ENCODE measurements at places on chromosomes 6 and 20.

- DNase-seq = no peak
Observed at GRCh38 chr6:90025523-90026061, 131.3 kb downstream of the GJA10 start.

DNA sequence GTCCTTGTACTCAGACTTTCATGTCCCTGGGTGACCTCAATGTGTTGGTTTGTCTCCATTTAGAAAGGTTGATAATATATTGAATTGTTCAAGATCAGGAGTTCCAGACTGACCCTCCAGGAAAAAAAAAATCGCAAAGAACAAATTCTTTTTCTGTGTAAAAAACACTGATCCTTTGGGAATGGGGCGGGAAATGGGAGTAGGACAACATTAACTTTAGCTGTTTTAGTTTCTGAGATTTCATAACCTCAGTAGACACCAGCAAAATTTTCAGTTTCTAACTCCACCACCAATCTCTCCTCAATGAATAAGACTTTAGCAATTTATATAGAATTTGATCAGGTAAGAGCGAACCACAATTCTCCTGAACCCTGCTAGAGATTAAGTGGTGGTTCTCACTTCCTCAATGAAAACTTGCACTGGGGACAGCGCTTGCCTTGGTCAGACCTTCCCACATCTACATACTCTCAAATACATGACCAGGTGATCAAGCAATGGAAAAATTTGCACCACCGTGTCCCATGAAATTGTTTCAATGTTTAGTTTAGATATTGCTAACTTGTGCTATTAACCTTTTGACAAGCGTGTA lies 231.2 kb upstream of the PLN start:
- DNase-seq = no peak

DNA sequence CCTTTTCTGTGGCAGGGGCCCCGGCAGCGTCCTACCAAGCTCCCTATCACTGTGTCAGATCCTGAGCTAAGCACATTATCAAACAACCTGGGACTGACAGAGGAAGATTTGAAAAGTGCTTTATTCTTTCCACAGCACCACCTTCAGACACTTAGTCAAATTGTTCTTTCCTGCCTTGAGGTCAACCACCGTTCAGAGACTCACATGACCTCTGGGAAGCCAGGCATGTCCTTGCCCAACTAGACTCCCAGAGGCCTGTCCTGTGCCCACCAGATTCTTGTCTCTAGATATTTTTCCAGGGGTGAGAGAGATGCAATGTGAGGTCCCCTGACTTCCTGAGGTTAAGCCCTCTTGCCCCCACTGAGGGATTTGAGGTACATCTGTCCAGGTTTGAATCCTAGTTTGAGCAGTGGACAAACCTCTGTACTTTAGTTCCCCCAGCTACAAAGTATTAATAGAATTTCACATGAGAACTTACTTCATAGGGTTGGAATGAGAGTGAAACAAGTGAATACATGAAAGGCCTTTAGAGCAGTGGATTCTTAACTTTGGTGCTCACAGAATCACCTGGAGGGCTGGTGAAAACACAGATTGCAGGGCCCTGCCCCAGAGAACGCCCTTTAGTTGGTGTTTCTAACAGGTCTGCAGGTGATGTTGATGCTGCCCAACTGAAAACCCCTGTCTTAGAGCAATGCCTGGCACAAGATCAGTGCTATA lies 179.8 kb downstream of the CLIC5 start:
- no peak for DNase-seq

DNA sequence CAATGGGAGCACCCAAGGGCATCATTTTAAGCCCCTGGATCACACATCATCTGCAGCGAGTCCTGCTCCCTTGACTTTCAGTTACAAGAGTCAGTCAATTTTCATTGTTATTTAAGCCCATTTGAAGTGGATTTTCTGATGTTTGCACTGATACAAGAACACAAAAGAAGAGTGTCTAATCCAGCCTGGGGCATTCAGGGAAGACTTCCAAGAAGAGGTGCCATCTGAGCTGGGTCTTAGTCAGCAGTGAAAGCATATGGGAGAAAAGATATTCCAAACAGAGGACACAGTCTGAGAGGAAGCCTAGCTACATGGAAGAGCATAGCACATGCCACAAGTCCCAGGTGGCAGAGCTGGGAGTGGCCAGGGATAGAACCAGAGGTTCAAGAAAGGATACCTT lies 10.4 kb upstream of the FOXP4 start:
- DNase-seq = no peak

GRCh38 chr20:699811-700338 lies 24.3 kb upstream of the SCRT2 start:
- no peak for DNase-seq

DNA sequence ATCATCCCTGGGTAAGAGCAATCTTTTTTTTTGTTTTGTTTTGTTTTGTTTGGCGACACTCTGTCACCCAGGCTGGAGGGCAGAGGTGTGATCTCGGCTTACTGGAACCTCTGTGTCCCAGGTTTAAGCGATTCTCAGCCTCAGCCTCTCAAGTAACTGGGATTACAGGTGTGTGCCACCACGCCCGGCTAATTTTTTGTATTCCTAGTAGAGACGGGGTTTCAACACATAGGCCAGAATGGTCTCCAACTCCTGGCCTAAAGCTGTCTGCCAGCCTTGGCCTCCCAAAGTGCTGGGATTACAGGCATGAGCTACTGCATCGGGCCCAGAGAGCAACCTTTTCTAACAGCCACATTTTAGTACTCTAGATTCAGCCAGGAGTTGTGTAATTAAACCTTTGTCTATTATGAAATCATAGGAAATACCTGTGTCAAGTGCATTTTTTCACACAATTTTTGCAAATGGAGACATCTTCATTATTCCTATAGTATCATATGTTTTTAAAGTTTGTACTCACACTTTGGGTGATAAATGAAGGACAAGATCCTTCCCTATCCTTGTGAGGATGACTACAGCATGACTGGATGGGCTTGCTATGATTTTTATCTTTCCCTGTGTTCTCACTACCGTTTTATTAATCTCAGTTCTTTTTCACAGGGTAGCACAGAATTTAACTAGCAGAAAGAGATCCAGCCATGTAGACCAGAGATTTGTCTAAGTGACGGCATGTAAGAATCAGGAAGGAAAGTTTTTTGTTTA lies 82.6 kb downstream of the OR2B2 start:
- no peak for DNase-seq

DNA sequence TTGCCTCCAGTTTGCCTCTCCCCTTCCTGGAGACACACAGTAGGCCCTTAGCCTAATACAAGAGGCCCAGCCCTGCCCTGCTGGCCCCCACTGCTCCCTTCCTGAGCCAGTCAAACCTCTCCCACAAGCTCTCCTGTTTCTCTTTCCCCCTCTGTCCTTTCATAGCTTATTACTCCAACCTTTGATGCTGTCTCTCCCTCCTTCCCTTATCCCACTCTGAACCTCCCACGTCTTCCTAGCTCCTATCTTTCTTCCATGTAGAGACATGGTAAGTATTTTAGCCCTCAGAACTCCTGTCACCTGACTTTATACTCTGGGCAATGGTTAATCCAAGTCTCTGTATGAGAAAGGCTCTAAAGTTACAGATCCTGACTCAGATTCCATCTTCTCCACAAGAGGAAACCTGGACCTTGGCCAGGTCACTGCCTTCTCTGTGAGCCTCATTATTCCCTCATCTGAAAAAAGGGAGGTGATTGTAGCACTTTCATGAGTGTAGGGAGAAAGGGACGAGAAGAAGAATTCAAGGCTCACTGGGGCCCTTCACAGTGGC lies 6.7 kb downstream of the TGIF2 start:
- no peak for DNase-seq

DNA sequence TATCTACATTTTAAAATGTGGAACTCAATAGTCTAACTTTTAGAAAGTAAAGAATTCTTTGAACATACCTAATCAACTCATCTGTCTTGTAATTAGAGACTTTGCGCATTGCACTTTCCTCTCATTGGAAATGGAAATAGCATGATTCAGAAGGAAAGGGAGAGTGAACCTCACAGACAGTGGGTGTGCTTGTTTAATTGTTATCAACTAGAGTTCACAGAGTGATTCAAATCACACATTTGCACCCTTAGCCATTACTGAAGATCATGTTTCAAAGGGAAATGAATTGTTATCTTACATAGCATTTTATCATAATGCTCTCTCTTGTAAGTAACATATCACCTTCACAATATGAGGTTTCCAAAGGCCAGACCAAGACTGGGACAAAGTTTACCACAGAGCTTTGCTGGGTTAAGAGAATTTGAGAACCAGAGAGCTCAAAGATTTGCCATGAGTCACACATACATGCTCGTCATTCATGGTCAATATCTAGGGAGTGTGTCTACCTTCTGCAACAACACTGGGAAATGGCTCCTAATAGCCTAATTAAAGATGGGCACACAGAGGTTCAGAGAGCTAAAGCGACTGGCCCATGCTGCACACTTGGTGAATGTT lies 21.5 kb downstream of the GSTA3 start:
- DNase-seq = no peak

- DNase-seq = no peak
Observed at GRCh38 chr6:4447639-4448330, 312.4 kb upstream of the ECI2 start.

DNA sequence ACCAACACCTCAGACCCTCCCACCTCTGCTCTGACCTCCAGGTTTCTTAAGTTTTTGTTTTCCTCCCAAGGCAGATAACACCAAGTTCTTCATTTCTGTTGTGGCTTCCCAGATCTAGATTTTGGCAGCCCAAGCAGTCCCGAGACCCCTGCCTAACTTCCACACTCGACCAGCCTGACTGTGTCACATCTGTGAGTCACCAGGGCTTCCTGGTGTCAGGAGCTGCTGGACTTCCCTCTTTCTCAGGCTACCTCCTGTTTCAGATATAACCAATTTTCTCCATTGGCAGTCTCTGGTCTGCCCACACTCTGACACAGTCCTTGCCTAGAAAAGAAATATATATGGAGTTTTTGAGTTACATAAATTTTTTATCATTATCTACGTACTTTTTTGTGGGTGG lies 46.1 kb upstream of the CCN6 start:
- DNase-seq = no peak

DNA sequence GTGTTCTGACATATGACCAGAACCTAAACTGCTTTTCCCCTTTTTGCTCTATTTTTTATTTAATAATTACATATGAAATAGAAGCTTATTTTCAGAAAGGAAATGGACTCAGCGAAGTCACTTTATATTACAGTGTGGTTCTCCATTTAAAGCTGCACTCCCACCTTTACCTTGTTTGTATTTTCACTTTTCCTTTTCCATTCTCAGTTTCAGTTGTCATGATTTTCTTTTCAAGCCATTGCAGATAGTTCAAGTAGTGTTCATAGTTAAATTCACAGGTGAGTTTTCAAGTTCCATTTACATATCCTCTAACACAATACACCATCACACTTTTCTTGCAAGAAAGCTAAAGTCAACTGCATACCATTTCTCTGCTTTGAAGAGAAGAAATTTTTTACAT lies 400.2 kb downstream of the HACE1 start:
- no peak for DNase-seq

DNA sequence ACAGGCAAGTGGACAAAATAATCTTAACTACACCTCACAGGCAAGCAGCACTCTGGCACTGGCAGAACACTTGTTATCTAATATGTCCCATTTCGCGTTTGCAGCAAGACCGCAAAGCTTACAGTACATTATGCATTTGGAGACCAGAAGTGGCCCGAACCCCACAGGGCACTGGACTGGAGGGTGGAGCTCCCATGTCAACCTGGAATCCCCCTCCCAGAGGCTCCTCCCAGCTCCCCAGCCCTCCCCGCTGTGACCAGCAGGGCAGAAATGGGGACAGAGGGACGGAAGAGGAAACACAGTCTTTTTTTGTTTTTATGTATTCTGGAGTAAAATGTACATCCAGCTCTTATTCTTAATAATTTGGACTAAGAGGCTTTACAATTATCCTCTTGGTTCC lies 263.7 kb downstream of the SMOC2 start:
- DNase-seq = no peak

DNA sequence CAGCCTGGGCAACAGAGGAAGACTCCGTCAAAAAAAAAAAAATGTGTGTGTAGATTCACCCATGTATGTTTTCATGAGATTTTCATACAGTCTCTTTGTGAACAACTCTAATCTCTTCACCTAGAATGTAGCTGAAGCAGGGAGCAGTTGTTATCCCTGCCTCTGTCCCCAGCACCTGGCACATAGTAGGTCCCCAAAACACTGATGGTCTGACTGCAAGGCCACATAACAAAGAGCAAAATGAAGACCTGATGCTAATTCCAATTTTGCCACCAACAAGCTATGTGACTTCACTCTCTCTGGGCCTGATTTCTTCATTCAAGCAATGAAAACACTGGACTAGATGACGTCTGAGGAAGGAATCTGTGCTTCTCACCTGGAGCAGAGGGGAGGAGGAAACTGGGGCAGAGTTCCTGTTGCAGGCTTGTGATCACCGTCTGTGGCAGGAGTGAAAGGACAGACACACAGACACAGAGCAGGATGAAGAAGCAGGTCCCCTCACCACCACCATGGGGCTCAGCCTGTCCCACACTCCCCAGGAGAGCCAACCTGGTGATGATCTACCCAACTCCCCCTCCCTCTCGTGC lies 4.6 kb downstream of the SLC44A4 start:
- DNase-seq = no peak

- DNase-seq = peak; percentile 32
Observed at GRCh38 chr6:133983099-133983939, 30.3 kb downstream of the TBPL1 start.

DNA sequence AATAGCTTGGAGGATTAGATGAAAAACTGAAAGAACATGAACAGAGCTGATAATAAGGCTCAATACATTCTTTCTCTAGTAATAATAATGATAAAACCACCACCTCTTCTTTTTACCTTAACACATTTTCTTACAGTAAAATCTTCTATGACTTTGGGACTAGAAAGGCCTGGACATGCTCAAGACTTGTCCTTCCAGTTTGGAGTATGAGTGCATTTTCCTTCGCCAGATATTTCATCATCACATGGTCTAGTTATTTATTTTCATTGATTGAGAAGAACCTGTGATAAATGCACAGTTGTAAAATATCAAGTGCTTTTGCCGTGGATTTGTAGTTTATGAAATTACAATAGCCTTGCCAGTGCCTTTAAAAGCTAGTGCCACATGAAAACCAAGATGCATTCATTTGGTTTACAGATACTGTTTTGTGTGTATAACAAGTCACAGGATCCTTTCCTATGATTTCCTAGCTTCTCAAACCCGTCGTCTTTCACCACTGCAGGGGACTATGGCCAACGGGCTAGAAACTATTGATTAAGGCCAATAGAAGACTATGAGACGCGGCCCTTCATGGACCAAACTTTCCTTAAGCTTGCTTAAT lies 200.2 kb upstream of the ZNF217 start:
- DNase-seq = no peak

- no peak for DNase-seq
Observed at GRCh38 chr20:53050338-53050737, 78.2 kb downstream of the TSHZ2 start.

- DNase-seq = no peak
Observed at GRCh38 chr6:24907919-24908649, 27.7 kb downstream of the RIPOR2 start.

DNA sequence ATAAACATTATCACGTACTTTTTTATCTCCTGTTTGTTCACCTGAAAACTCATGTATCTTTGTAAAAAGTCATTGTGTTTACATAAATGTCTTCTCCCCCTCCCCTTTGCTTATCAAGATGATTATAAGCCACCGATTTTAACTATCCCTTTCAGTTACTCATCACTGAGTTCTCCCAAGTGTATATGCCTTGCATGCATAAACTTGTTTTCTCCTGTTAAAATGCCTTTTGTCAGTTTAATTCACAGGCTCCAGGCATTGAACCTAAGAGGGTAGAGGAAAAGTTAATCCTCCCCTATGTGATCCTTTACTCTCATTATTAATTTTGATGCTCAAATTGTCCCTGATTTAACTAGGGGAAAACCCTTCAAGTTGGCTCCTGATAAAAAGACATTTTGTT lies 24.2 kb downstream of the ANKEF1 start:
- no peak for DNase-seq

- no peak for DNase-seq
Observed at GRCh38 chr6:33828764-33829731, 25.2 kb upstream of the MLN start.
